GM23248 (cell line): ENCODE measurements at places on chromosomes 5 and 9.

DNA sequence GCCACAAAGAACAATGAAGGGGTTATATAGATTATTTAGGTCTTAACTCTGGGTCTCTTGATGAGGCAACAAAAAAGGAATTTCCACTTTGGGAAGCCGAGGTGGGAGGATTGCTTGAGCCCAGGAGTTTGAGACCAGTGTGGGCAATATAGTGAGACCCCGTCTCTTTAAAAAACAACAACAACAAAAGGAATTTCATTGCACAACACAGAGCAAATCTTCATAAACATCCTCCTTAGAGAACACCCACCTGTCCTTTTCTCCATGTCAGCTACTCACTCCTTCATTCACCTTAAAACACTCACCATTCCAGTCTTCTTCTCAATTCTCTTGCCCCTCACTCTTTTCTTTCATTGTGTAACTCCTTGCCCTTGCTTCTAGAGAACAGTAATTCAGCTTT lies 39.8 kb upstream of the CEMIP2 start:
- no peak for DNase-seq
- no peak overlapping the region for H3K27ac ChIP-seq
- H3K4me3 ChIP-seq = no peak overlapping the region
- no peaks in the 10 kb centered on the region for H3K27me3 ChIP-seq

GRCh38 chr9:5982317-5982716 lies 33.1 kb downstream of the RANBP6 start:
- H3K36me3 ChIP-seq = peaks cover 2% of the 10 kb centered on the region; the same call in 1 of the 2 replicates
- H3K27me3 ChIP-seq = no peaks in the 10 kb centered on the region
- DNase-seq = no peak
- no peak overlapping the region for H3K4me3 ChIP-seq
- H3K27ac ChIP-seq = no peak overlapping the region

GRCh38 chr9:120152295-120152694 lies 427.7 kb downstream of the CDK5RAP2 start:
- H3K4me3 ChIP-seq = no peak overlapping the region
- no peaks in the 10 kb centered on the region for H3K4me1 ChIP-seq
- DNase-seq = no peak
- no peak overlapping the region for H3K27ac ChIP-seq
- H3K36me3 ChIP-seq = no peaks in the 10 kb centered on the region

DNA sequence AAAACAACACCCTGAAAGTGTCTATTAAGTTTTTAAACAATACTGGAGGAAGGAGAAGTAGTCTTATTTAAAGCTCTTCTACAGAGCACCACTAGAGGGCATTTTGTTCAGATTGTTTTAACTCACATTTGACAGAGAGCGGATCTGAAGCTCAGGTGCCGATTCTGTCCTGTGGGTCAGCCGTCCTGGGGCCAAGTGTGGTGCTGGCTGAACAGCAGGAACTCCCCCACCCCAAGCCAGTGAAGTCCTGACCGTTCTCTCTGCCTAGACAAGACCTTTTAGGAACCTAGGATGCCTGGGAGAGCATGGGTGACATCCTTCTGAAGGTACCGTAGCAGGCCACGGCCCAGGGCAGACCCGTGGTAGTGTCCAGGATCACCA lies 3.9 kb downstream of the EXOC3 start:
- H3K36me3 ChIP-seq = peaks cover 27% of the 10 kb centered on the region
- H3K4me3 ChIP-seq = no peak overlapping the region
- DNase-seq = peak; percentile 67
- H3K27ac ChIP-seq = no peak overlapping the region

GRCh38 chr9:134171316-134172197 lies 7.2 kb upstream of the RNU6ATAC start:
- peak; percentile 87 for DNase-seq
- H3K27me3 ChIP-seq = peaks cover 7% of the 10 kb centered on the region
- H3K27ac ChIP-seq = peak overlapping the region; percentile 63
- H3K4me3 ChIP-seq = 0 out of 2 replicates have a peak overlapping the region, but pooled peaks have one; percentile 8
- peaks cover 11% of the 10 kb centered on the region for H3K4me1 ChIP-seq

GRCh38 chr5:150397146-150397781 lies 15.4 kb downstream of the CD74 start:
- no peak overlapping the region for H3K27ac ChIP-seq
- H3K4me1 ChIP-seq = no peaks in the 10 kb centered on the region
- peak; percentile 72 for DNase-seq
- H3K27me3 ChIP-seq = no peaks in the 10 kb centered on the region
- H3K4me3 ChIP-seq = no peak overlapping the region
- H3K36me3 ChIP-seq = peaks cover 6% of the 10 kb centered on the region; the same call in 1 of the 2 replicates

GRCh38 chr5:33114361-33114760 lies 326.4 kb upstream of the TARS1 start:
- no peak overlapping the region for H3K4me3 ChIP-seq
- peaks cover 26% of the 10 kb centered on the region for H3K4me1 ChIP-seq
- no peaks in the 10 kb centered on the region for H3K27me3 ChIP-seq
- no peak for DNase-seq

DNA sequence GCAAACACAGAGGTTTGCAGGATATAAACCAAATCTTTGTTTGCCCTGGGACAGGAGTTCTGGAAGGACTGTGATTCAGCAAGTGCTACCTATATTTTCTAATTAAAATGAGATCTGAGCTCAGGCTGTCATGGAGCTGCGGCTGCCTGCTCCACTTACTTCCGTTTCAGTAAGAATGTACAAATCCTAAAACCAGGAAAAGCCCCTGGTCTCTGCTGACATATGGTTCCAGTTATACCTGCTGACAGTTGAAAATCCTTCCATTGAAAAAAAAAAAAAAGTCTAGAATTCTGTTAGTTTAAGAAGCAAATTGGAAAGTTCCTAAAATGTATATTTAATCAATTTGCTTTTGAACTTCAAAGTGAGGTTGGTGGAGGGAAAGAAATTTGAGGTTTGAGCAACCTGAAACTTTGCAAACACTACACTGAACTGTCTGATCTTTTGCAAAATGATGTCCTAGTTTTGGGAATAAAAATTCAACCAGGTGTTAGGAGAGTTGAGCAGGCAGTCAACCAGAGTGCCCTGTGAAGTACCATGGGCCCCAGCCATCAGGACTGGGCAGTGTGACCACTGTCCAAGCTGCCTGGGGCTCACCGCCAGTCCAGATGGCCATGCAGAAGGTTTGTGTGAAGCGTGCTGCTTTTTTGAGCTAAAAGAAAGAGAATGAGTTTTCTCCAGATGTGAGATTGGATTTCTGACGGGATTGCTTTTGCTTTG lies 50.6 kb downstream of the SHB start:
- peak; percentile 32 for DNase-seq
- peak overlapping the region; percentile 36 for H3K4me3 ChIP-seq
- no peaks in the 10 kb centered on the region for H3K36me3 ChIP-seq
- peak overlapping the region; percentile 77 for H3K27ac ChIP-seq
- peaks cover 49% of the 10 kb centered on the region for H3K4me1 ChIP-seq
- H3K27me3 ChIP-seq = no peaks in the 10 kb centered on the region
